ENCODE measurements at places on chromosomes 3 and 15. TPM values are rescaled to one million over a fixed set of nuclear protein-coding genes. Genes with fewer than 3 reads are reported as not detected.

MESP2 gene
- 0.15 TPM for total RNA-seq

DUOX1 gene
- not detected for total RNA-seq

NLGN1 gene
- total RNA-seq, result 3.0 TPM

TICRR gene
- total RNA-seq, result 1.4 TPM

P2RY12 gene
- total RNA-seq, result not detected
